ELR (cell line): ENCODE measurements at places on chromosomes 7 and 10.

- DNase-seq: peak; percentile 70
Observed at GRCh38 chr7:100247152-100247757, 27.5 kb downstream of the PVRIG start.

- no peak for DNase-seq
Observed at GRCh38 chr10:35813219-35813618, 171.1 kb upstream of the FZD8 start.

DNA sequence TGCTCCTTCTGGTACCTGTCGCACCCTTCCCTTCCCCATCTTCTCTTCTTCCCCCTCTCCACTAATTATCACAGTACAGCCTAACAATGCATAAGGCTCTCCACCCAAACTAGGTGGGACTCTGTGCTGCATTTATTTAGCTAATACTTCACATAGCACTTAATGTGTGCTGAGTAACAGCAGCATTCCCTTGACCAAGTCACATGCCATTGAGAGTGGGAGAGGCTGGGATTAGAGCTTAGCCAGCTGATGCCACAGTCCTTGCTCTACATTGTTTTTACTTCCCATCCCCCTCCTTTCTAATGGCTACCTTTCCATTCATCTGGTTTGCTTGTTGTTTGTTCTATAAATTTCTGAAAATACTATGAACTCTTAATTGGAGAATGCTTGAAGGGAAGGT lies 426.9 kb downstream of the LRMDA start:
- no peak for DNase-seq

DNA sequence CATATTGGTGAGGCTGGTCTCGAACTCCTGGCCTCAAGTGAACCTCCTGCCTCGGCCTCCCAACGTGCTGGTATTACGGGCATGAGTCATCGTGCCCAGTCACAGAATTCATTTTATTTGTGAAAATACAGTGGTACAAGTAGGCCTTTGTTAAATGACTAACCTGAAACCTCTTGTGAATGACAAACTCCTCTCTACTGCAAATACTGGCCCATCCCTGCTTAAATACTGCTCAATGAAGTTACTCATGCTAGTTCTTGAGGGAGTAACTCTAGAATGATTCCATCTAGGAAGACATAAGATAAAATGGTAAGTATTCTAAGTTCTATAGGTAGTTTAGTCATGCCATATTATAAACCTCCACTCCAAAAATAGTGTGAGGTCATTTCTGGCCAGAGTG lies 80.7 kb downstream of the UBE2H start:
- peak; percentile 35 for DNase-seq
